HL-60 (cell line): ENCODE measurements at places on chromosomes 4 and X.

- no peak for DNase-seq
Measured at GRCh38 chr4:40875507-40876150, 125.9 kb downstream of the NSUN7 start.

GRCh38 chr4:41561244-41561643 is 23.3 kb downstream of the LIMCH1 start:
- no peak for DNase-seq

GRCh38 chr4:109169170-109169569 is 133.3 kb downstream of the COL25A1 start:
- DNase-seq, result no peak

DNA sequence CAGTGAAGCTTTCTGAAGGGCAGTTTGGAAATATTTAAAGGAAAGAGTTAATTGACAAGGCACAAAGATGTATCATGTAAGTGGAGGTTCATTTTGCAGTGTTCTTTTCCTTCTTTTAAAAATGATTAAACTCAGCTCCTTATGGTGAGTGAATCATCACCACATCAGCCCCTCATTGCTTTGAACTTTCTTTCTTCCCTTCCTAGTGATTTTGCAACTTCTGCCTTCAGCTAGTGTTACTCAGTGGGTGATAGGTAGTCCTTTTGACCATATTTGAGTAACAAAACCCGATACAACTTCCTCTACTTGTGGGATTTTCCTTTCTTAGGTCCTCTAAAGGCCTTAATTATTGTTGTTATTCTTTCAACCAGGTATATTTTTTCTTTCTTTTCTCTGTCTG is 8.2 kb downstream of the ZCCHC4 start:
- DNase-seq, result peak; percentile 66

- DNase-seq, result no peak
Measured at GRCh38 chr4:38309471-38309870, 349.3 kb downstream of the PTTG2 start.

GRCh38 chr4:106717091-106717490 is 319.0 kb downstream of the DKK2 start:
- no peak for DNase-seq

- no peak for DNase-seq
Measured at GRCh38 chr4:170122252-170122651, 32.5 kb upstream of the AADAT start.

- no peak for DNase-seq
Measured at GRCh38 chr4:128665514-128665913, 144.0 kb upstream of the JADE1 start.

- DNase-seq, result no peak
Measured at GRCh38 chr4:76902233-76902890, 4.4 kb upstream of the SOWAHB start.

DNA sequence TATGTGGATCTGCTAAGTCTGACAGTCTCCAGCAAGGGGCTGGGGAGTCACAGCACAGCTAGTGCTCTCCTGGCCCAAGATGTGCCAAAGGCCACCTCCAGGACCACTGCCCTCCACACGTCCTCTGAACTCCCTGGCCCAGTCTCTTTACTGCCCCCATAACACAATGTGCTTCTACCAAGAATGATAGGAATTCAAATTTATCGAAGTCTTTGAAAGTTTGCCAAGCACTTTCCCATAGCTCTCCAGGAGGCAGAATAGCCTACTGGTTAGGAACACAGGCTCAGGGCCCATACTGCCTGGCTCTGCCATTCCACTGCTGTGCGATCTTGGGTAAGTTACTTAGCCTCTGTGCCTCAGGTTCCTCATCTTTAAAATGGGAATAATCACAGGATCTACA is 86.7 kb downstream of the NHSL2 start:
- no peak for DNase-seq

- DNase-seq, result peak; percentile 6
Measured at GRCh38 chrX:71301195-71301924, at the start of gene ITGB1BP2. ITGB1BP2 (plus strand) TSS chrX:71301750; CDS start chrX:71301807, 57 bp downstream.

DNA sequence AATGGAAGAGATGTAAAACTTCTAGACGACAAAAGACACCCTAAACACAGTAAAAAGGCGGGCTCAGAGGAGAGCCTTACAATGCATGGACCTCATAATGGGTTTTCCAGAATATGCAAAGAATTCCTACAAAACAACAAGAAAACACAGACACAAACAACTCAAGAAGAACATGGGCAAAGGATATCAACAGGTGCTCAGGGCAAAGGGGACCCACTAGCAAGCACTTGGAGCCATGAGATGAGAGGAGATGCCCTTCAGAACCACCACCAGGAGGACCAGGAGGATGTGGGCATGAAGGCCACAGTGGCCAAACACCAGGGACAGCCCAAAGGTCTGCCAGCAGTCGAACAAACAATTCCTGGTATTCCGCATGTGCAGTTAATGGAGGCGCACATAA is 17.2 kb downstream of the PDZD4 start:
- no peak for DNase-seq
